Activated CD4-positive, alpha-beta T cell treated with anti-CD3 and anti-CD28 coated beads for 36 hours (primary cell): ENCODE measurements at places on chromosomes 7 and 10. TPM values are rescaled to one million over a fixed set of nuclear protein-coding genes. Genes with fewer than 3 reads are reported as not detected.
A peak's percentile ranks its signal among the peaks of the same experiment; 100 is the strongest.

DNA sequence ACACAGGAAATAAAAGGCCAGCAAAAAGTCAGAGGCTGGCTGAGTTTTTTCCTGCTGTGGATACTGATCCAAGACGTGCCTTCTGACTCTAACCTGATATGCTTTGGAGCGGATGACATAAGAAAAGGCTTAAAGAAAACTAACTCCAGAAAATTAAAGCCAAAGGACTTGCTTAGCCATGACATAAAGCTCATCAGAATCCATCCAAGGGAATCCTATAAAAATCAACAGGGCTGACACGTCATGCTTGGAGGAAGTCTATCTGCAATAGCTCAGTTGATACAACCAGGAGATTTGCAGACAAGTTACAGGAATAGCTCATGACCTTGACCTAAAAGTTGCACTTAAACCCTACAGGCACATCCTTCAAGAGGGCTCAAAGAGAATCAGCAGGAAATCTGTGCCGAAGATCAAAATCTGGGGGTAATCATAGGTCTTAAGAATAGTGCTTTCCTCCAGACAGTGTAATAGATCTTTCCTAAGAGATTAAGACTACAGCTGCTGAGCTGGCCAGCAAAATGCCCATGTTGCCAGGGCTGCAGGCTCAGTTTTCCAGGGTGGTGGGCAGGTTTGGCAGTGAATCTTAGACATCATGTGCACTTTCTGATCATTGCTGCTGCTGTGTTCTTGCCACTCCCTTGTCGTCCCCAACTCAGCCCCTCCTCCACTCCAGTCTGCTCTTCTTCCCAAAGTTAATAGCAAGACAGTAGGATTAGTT is 111.5 kb upstream of the SVIL start:
- DNase-seq = no peak

The TFEC gene
- not detected for total RNA-seq

The TAS2R41 gene
- total RNA-seq = not detected

- DNase-seq = no peak
Observed at GRCh38 chr7:112081778-112082177, 124.4 kb downstream of the DOCK4 start.

DNA sequence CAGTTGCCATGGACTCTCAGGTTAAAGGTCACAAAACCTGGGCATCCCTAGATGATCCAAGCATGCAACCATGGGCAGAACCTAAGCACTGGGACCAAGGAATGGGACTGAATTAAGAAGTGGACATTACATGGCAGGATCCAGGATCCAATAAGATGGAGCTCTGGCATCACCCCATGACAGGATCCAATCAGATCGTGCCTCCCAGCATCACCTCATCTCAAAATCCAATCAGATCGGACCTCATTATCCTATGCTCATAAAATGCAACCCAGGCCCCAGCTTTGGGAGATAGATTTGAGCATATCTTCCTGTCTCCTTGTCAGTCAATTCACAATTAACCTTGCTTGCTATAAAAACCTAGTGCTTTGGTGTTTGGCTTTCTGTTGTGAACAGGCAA is 616.1 kb downstream of the PARD3 start:
- no peak for DNase-seq

GRCh38 chr7:133484086-133484485 is 231.2 kb downstream of the EXOC4 start:
- peak; percentile 66 for DNase-seq

- DNase-seq = no peak
Observed at GRCh38 chr7:79287981-79288380, 165.5 kb downstream of the MAGI2 start.

DNA sequence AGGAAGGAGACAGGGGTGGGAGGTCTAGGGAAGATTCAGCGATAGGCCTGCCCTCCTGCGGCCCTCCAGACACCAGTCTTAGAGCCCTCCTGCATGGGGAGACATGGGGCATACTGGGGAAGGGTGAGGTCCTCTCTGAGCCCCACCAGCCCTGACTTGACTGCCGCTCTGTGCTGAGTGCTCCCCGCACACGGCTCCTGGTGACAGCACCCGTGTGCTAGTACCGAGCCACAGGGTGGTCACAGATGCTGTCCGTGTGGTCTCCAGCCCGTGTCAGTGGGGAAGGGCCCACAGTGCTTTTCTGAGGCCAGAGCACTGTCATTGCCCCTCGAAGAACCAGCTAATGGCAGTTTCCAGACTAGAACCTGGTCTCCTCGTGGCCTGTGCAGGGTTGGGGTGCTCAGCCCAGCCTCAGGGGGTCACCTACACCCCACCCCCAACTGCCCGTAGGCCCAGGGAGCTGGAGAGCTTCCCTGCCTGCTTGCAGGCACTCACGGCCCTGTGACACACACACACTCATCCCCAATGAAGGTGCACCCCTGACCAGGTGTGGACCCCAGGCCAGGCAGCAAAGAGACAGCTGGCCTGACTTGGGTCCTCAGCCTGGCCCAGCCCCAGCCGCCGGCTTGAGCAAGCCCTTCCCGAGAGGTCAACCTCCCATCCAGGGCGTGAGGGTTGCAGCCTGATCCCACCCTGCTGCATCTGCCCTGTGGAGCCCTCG is 86.0 kb upstream of the RET start:
- DNase-seq = no peak
